ENCODE measurements at places on chromosomes 6 and 20.

DNA sequence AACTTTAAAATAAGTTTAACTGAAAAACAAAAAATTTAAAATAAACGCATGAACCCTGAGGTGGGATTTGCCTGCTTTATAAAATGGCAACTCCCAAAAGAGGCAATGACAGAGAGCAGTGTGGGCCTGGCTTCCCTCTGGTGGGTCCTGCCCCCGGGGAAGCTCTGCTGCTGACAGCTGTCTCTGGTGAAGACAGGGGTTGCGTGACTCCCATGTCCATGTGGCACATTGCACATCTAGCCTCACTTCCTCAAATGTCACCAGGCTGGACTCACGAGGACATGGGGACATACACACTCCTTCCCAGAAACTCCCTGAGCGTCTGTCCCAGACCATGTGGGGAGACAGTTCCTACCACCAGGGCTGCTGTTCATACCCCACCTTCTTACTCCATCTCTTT lies 66.2 kb downstream of the ABHD12 start:
- DNase-seq: no peak

- no peak for DNase-seq
Observed at GRCh38 chr20:16965401-16965800, 217.2 kb downstream of the OTOR start.

DNA sequence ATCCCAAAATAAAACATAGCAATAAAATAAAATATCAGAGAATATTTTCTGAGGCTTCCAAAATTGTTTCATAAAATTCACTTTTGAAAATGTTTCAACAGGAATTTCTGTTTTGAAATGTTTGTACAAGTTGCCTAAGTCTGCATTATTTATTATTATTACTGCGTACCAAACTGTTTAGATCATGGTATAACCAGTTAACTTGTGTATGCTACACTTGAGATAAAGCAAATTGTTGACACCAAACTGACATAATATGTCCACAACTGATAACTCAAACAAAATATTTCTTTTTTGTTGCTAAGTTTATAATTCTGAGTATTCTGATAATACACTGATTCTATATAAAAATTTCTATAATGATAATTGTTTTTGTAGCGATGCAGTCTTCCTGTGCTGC lies 531.8 kb upstream of the EYS start:
- no peak for DNase-seq

DNA sequence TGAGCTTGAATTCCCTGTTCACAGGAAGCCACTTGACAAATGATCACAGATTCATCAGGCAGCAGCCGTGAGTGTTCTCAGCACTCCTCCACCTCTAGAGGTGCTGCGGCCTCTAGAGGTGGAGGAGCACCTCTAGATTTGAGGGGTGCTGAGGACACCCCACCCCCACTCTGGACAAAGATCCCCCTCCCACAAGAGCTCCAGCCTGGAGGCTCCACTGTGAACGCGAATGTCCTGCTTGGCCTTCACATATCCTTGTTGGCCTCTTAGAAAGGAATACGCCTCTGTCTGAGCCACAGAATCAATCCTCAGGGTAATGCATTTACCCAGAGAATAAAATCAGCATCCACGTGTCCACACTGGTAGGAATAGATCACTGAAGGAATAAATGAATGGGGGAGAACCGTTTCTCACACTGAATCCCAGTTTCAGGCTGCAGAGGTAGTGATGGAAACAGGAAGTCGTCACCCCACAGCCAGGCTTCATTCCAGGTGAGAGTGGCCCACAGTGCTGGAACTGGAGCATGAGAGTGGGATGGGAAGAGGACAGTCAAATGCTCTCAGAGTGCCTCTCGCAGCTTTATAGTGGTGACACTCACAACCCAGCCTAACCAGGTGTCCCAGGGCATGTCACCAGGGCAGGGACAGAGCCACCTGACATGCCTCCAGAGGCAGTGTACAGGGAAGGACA lies 16.6 kb downstream of the NPEPL1 start:
- peak; percentile 33 for DNase-seq

DNA sequence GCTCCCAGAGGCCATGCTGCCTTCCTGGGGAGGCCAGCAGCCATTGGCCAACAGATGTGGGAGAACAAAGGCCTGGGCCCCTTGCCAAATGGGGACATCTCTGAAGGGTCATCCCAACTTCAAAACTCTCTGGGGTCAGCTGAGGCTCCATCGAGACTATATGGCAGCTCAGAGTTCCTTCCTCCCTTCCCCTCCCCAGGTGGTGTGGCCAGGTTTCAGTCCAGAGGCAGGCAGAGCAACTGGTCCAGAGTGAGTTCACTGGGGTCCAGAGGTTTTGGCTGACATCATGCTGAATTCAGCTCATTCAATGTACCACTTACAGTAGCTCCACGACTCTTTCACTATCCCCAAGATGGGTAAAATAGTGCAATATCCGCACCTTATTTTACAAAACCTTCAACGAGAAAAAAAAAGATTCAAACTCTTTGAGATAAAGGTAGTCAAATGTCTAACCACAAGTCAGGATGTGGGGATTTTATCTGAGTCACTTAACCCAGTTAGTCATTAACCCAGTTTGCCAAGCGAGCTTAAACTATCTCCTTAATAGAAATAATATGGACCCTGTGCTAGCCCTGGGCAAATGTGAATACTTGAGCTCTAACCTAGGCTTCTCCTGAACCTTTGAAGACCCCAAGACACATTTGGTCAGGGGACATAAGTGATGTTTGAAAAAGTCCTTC lies 108.4 kb upstream of the PLEKHG1 start:
- DNase-seq: no peak

GRCh38 chr6:106560996-106561685 lies 68.2 kb downstream of the RTN4IP1 start:
- no peak for DNase-seq

GRCh38 chr6:4858194-4859015 lies 82.2 kb downstream of the CDYL start:
- no peak for DNase-seq

DNA sequence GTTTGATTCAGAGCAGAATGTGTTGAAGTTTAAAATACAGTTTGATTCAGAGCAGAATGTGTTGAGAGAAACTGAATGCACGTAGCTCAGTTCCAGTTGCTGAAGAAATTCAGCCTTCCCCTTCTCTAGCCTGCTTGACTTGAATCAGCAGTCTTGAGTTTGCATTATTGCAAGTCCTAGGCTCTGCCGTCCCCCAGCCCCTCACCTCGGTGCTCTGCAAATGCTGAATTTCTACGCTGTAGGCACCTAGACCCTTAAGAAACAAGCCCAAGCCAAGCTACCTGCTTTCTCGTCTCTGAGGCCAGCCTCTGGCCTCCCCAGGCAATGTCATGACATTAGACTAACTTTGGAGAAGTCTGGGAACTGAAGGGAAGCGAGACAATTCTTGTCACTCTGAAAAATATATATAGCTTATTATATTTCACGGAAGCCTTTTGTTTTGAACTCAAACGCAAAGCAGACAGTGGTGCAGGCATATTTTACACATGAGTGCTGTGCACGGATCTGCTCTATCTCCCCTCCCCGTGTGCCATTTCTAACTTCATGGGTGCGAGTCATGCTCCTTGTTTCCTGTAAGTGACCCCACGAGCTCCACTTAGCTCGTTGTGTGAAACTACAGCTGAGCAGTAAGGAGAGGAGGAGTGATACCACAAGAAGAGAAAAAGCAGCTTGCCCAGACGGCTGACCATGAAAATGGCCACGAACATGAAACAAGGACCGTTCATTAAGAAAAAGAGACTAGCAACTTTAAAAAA lies 71.4 kb upstream of the DUSP22 start:
- DNase-seq: no peak

GRCh38 chr6:46269447-46270229 lies 98.9 kb upstream of the ENPP5 start:
- no peak for DNase-seq

GRCh38 chr20:47956268-47956995 lies 171.2 kb upstream of the SULF2 start:
- no peak for DNase-seq

- DNase-seq: no peak
Observed at GRCh38 chr20:22799687-22800086, 215.3 kb upstream of the FOXA2 start.

- no peak for DNase-seq
Observed at GRCh38 chr20:34072076-34072475, 40.0 kb downstream of the EIF2S2 start.

DNA sequence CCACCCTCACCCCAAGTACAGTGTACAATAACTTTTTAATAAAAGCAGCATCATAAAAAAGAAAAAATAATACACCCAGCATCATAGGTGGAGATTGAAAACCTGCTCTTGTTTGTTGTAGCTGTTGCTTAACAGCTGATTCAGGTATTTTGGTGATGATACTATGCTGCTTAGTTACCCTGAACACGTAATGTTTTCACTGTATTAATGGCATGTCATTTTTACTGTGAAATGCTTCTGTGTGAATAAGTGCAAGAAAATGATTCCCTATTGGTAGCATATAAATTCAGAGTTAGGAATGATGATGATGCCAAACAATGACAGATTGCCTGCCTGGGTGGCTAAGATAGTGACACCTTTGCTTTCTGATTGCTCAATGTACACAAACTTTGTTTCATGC lies 405.7 kb downstream of the HDGFL1 start:
- DNase-seq: no peak

DNA sequence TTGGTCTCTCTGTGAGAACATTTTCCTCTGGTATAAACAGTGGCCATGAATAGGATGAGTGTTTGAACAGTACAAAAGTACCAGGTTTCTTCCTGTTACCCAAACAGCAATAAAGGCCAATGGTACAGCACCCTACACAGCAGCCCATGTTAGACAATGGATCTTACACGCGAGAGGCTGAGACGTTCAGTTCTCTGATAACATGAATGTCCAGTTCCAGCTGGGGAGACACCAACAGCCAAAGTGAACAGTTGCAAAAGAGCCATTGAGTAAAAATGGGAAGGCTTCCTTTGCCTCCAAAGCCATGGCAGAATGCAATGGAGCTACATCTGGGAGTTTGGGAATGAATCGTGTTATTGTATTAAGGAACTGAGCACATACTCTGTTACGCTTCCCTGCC lies 246.8 kb upstream of the SGK1 start:
- DNase-seq: no peak

DNA sequence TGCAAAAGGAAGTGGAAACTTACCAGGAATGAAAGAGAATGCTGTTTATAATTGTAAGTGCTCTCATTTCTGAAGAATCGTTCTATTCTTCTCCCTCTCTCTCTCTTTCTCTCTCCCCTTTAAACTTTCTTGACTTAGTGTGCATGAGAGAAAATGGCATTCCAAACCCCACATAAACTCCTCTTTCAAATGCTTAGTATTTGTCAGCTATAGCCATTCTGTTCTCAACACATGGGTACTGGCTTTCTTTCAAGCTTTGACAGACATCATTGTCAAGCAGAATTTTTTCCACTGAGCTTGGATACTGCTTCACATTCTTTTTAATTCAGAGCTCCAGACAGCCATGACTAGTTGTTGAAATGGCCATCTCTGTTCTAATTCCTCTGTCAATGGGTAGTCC lies 51.1 kb upstream of the PREP start:
- DNase-seq: no peak

DNA sequence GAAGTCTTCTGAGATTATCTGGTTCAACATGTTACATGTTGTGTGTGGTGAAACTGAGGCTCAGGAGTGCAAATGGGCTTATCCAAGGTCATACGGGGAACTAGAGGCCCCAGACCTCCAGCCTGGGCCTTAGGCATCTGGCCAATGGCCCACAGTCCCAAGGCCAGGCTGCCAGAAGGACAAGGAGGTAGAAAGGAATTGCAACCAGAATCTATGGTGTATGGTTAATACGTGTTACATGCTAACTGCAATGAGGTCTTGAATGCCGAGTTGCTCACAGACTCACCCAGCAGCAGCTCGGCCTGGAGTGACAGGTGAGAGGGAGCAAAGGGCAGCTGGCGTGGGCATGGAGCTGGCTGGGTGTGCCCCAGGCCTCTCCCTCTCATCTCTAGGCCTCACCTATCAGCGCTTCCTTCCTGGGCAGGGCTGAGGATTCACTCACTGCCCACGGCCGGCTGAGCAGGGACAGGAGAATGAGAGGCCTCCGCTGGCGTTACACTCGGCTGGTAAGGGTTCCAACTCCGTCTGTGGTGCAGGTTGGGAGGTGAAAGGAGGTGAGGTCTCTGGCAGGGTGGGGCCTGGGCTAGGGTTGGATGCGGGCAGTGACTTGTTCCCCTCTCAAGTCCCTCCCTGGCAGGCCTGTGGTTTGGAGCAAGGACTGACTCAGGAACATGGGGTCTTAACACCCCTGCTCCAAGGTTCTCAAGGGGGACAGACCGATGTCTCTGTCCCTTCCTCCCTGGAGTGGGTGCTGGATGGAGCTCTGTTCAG lies at the start of gene TLDC2:
TLDC2 (plus strand) TSS at position 437 of the 771 bp plus-strand sequence; CDS start at position 474, 37 bp downstream.
- DNase-seq: no peak

DNA sequence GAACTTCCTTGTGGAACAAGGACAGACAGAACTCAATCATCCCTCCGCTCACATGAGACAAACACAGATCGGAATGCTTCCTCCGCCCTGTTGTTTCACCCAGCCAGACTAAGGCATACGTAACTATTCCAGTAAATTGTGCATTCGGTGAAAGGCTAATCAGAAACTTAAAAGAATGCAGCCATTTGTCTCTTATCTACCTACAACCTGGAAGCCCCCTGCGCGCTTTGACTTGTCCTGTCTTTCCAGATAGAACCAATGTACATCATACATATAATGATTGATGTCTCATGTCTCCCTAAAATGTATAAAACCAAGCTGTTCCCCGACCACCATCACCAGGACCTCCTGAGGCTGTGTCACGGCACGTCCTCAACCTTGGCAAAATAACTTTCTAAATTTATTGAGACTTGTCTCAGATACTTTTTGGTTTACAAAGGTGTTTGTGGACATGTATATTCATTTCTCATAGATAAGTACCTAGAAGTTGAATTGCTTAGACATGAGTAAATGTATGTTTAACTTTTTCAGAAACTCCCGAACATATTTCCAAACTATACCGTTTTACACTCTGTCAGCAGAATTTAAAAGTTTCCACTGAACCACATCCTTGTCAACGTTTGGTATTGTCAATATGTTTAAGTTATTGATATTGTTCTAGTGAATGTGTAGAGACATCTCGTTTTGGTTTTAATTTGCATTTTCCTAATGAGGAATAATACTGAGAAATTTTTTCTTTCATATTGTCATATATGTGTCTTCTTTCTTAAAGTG lies 197.6 kb upstream of the THBS2 start:
- DNase-seq: no peak

GRCh38 chr6:139423037-139423703 lies 48.7 kb upstream of the CITED2 start:
- no peak for DNase-seq

DNA sequence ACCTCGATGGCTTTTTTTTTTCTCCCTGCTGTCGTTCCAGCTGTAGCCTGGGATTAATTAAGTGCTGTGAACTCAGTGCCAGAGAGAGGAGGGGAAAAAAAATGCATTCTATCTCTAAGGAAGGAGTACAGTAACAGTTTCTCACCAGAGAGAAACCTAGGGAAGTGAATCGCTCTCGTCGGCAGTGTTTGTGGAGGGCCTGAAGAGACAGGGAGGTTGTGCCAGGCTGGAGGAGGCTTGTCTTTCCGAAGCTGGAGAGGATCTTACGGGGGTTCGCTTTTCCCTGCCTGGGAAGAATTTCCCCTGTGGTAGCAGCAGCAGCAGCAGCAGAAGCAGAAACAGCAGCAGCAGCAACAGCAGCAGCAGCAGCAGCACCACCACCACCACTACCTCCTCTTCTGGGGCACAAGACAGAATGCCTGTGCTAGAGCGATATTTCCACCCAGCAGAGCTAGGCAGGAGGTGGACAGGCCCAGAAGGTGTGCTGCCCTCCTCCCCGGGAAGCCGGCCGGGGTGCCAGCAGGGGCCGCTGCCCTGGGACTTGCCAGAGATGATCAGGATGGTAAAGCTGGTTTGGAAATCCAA lies 186.5 kb downstream of the PDE7B start:
- no peak for DNase-seq

GRCh38 chr20:9066191-9066590 lies 2.7 kb upstream of the PLCB4 start:
- no peak for DNase-seq

GRCh38 chr6:147058786-147059385 lies 145.3 kb upstream of the STXBP5 start:
- DNase-seq: no peak
